ENCODE measurements at places on chromosomes 13 and 19. TPM values are rescaled to one million over a fixed set of nuclear protein-coding genes. Genes with fewer than 3 reads are reported as not detected.

The ZNF549 gene
- 6.1 TPM for total RNA-seq

The OR10H4 gene
- total RNA-seq = not detected

DNA sequence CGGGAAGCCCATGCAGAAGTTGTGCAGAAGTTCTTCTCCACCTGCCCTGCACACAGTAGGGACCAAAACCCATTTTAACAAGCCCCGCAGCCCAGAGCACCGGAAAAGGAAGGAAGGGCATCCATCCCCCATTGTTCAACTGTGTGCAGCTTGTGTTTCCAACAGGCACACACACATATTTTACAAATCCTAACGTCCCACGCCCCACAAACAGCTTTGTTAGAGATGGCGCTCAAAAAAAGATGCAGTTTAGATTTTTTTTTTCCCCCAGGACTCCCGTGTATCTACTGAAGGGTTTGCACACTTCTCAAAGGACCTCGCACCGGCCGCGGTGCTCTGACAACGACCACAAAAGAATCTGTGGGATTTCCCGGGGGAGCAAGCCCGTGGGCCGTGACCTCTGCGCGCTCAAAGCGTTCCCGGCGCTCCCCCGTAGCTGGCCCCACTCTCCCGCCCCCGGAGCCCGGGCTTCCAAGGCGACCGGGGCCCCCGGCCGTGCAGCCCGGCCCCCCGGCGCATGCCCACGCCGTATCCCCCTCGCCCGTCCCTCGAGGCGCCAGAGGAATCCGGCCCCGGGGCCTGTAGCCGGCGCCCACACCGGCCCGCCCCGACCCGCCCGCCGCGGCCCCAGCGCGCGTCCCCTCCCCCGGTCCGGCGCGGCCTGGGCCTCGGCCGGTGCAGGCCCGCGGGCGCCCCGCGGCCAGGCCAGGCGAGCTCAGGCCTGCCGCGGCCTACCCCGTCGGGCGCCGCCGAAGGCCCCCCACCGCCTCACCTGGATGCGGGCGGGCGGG lies 523 bp downstream of the ELAVL1 start:
- no peak for DNase-seq

DNA sequence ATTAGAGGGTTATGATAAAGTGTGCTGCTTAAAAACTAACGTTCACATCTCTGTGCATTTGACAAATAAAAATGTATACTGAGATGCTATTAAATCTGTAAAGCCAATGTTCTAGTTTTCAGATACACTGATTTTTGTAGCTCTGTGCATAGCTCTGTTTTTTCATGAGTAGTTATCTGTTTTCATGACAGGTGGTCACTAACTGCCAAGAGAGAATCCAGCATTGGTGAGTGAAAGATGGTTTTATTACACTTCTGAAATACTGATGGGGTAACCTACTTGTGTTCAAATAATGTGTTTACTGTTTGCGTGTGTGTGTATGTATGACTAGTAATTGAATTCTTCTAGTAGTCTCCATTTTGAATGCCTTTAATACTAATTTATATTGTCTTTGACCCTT lies 29.0 kb downstream of the URI1 start:
- DNase-seq = no peak

- no peak for DNase-seq
These were observed 1.3 kb downstream of the CHERP start for GRCh38 chr19:16540948-16541347.

DNA sequence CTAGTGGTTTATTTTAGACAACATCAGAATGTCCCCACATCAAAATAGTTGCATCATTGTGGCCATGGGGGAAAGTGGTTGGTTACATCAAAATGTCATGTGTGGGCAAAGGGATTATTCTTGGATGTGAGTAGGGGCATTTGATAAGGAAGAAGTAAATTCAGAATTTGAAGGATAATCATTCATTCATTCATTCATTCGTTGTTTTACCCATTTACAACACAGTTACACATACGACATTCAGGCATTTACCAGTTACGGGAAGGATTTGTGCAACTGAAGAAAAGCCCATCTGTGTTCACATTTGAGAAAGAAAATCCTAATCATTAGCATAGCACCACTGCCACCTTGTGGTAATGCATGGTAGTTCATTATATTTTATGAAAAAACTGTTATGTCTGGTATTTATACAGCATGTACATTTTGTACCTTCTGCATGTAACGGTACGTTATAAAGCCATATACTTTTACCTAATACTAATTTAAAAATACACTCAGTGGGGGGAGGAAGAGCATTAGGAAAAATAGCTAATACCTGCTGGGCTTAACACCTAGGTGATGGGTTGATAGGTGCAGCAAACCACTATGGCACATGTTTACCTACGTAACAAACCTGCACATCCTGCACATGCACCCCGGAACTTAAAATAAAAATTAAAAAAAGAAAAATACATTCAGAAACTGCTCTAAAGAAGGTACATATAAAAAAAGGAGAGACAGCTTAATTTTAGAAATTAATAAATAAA lies 62.1 kb downstream of the DGKH start:
- DNase-seq = no peak

DNA sequence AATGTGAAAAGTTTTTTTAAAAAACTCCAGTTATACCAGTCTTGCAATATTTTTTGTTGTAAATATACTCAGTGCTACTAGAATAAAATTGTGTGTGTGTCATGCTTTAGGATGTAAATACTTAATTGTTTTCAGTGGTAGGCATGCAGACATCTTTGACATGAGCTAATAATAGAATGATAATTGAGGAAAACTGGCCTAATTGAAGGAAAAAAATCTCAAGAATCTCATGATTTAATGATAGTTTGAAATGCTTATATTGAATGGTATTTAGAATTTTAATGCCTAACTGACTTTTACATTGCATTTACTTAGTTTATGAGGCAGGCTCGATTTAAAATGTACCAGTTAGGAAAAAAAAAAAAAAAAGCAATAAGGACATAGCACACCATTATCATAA lies 3.2 kb upstream of the MAB21L1 start:
- no peak for DNase-seq

- no peak for DNase-seq
These were observed 109.4 kb downstream of the SACS start for GRCh38 chr13:23323946-23324709.

Measured in posterior vena cava (tissue), 2 donors.